Skeletal muscle cell (primary cell): ENCODE measurements at places on chromosomes 16 and 17.

DNA sequence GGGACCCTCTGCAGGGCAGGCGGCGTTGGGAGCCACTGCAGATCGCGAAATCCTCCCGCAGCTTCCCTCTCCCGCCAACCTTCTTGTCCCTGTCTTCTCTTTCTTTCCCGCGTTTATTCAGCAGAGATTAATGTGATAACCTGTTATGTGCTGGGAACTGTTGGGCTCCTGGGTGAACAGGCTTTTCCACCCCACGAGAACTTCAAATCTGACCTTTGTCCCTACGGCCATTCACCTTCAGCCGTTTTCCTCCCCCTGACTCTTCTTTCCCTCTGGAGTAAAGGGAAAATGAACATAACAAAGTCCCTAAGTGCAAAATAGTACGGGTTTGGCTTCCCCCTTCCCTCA lies 15.2 kb upstream of the KPNA2 start:
- no peak for DNase-seq

GRCh38 chr17:74318391-74318790 lies 7.6 kb upstream of the KIF19 start:
- DNase-seq, result no peak

- DNase-seq, result no peak
Measured at GRCh38 chr16:73768786-73769203, 527.8 kb upstream of the PSMD7 start.

GRCh38 chr16:78256686-78257375 lies 157.4 kb downstream of the WWOX start:
- DNase-seq, result no peak

DNA sequence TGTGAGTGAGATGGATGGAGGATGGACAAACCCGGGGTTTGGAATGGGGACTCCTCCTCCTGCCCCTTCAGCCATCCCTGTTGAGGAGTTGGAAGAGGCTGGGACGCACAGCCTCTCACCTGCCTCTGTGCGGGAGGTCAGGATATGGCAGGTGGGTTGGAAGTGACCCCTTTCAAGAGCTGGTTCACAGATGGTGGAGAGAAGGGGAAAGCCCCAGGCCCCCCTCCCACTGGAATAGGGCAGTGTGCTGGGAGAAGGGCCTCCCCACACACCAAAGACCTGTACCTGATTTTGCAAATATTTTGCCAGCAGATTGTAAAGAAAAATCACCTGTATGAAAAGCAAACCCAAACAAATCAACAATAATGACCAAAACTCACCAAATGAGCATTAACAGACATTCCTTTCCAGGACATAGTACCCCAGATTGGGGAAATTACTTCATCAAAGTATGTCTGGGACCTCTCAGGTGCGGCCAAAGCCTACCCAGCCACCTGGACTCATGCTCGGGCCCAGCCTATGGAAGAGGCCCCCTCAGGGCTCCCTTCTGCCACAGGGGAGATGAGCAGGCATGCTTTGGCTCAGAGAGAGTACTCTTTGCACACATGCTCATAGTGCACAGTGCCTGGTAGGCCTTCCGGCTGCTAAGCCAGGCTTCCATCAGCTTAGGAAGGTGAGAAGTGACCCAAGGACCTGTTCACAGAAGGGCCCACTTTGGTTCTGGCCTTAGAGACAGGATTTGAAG lies 7.8 kb downstream of the SLC47A2 start:
- no peak for DNase-seq

- DNase-seq, result no peak
Measured at GRCh38 chr16:57999971-58000705, at the start of gene ZNF319. Gene ZNF319 (minus strand): TSS chr16:58000672. CDS start chr16:57998265, 2,407 bp downstream.

DNA sequence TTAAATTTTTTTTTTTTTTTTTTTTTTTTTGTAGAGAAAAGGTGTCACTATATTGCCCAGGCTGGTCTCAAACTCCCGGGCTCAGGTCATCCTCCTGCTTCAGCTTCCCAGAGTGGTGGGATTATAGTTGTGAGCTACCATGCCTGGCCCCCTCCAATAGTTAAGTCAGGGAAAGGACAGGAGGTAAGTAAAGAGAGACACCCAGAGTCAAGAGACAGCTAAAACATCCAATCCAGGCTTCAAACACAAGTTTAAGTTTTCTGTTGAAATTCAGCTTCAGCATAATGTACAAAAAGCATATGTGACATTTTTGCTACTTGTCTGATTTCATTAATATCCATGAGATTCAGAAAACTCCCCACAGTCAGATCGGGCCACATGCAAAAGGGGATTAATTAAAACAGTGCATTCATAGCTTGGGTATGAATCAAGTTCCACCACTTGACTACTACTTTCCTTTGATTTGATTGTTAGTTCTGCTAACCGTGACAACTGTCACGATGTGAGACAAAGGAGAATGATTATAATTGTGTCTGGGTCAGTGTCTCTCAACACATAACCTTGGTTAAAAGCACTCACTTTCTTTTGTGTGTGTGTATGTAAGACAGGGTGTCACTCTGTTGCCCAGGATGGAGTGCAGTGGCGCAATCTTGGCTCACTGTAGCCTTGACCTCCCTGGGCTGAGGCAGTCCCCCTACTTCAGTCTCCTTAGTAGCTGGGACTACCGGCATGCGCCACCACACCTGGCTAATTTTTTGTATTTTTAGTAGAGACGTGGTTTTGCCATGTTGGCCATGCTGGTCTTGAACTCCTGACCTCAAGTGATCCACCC lies 184.9 kb downstream of the PARN start:
- DNase-seq, result no peak

DNA sequence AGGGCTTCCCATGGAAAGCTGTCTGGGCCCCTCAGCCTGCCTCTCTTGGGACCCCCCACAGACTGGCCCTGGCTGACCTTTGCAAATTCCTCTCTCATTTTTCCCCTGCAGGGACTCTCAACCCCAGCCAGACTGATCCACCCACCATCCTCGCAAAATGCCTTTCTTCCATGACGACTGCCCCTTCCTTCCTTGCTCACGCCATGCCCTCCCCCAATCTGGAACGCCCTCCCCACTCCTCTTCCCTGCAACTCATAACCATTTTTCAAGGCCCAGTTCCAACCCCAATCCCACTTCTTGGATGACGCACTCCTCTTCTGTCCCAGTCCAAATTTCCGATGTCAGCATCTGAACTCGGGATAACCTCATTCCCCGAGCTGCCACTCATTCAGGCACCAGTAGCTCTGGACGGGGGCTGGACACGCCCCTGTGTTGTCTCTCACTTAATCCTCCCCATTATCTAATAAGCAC lies 1.3 kb upstream of the DNAI2 start:
- DNase-seq, result no peak

DNA sequence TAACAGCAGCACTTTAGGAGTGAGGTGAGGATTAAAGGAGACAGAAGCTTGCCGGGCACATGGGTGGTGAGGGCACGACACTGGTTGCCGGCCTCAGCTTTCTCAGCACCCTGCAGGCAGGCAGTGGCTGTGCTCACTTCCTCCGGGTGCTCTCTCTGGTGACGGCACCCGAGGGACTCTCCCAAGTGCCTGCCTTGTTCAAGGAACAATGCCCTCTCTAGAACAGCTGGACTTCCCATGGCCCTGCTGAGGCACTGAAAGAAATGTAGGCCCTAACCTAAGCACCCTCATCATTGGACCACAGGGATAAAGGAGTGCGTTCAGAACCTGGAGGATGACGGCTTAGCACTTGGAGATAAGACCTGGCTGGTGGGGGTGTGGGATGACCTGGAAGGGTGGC lies 72.7 kb downstream of the N4BP1 start:
- DNase-seq, result no peak

DNA sequence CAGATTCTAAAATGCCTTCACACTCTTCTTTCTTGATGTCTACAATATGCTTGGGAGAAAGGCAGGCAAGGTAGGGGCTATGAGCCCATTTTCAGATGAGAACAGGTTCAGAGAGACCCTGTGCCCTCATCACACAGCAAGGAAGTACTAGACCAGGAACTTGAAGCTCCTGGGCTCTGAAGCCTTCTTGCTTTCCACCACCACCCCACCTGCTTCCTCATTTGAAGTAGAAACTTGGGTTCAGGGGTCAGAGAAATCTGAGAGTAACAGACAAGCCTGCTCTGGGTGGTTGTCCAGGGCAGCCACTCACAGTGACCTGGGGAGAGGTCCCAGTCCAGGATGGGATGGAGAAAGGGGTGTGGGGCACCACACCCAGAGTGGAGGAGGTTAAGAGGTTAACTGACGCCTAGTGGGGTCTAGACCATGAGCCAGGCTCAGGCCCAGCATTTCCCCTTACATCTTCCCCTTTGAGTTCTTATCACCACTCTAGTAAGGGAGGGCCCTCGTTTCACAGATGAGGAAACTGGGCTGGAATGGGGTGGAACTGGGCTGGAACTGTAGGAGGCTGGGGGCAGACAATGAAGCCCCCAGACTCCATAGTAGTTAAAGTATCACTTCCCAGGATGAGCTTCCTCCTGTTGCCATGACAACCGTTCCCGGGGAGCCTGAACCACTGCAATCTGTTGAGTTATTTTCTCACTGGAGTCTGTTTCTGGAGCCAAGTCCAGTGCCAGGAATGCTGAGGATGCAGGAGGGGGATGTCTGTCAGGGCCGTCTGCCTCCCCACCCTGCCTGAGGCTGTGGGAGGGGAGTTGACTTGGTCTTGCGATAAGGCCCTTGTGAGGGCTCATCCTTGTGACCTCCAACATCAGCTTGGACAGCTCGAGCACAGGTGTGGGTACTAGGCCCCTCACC lies 16.2 kb upstream of the PHF12 start:
- no peak for DNase-seq

DNA sequence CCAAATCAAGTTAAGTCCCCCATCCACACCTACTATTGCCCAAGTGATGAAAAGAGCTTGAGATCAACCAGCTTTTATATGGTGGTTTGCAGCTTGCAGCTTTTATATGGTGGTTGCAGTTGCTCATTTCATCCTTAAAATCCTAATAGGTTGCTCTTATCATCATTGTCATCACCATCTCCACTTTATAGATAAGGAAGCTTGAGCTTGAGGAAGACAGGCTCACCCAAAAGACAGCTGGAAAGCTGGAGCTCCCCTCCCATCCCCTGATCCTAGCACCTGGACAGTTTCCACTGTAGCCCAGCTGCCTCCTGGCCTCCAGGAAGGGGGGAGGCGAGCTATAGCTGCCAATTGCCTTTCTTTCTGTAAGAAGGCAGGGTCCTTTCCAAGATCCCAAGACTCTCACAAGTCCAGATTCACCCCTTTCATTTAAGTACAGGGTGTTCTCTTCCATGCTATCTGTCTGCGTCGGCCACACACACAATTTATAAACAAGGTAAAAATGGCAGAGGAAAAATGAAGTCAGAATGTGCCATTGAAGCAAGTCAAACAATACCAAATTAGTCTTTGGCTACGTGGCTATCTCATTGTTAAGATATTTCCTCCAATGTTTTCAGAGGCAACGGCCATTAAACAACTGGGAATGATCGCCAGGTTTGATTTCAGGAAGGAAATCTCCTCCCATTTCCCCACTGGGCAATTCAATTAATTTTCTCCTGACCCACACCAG lies 63.3 kb downstream of the PECAM1 start:
- DNase-seq, result no peak

GRCh38 chr17:55440391-55440790 lies 18.8 kb upstream of the MMD start:
- DNase-seq, result no peak

DNA sequence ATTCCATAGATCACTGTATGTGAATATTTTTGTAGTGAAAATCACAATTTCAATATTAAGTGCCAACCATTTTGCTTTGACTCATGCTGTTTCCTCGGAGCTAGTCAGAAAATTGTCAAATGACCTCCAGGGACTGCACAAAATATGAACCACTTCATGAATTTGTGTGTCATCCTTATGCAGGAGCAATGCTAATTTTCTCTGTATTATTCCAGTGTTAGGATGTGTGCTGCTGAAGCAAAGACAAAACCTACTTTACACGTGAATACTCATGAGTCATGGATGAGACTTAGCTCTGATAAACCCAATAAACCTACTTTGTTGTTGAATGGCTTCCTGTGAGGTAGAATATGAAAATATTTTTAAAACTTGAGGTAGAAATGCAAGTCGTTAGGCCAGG lies 65.2 kb downstream of the SHCBP1 start:
- no peak for DNase-seq

GRCh38 chr17:83147280-83147679 lies 67.9 kb downstream of the METRNL start:
- DNase-seq, result no peak

DNA sequence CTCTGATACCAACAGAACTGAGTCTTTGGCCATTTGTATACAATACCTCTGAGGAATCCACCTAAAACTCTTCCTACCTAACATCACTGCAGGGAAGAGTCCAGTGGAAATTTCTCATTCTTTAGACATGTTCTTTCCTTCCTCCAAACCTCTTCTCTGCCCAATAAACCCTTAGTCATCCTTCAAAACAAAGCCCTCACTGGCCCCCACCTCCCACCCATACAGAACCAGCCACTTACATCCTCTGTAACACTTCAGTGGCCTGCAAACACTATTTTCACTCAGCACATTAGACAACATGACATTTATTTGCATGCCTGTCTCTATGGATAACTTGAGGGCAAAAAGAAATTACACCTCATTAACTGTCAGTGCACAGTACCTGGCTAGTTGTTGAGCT lies 200.3 kb upstream of the NOG start:
- no peak for DNase-seq

DNA sequence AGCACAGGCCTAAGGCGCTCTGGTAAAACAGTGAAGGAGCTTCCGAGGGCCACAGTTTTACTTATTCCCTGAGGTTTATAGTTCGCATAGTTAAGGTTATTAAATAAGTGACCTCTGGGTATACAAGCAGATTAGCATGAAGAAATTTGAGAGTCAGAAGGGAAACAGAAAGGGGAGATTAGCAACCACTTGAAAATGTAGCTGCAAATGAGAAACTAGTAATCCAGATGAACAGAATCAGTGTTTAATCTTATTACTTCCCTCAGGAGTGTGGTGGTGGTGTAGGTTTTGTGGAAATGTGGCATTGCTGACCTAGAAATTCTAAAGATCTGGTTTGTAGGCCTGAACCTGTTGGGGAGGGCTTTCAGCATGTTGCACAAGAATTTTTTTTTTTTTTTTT lies 130.4 kb downstream of the CCDC182 start:
- no peak for DNase-seq

GRCh38 chr16:4908854-4909401 lies 28.0 kb downstream of the PPL start:
- no peak for DNase-seq

DNA sequence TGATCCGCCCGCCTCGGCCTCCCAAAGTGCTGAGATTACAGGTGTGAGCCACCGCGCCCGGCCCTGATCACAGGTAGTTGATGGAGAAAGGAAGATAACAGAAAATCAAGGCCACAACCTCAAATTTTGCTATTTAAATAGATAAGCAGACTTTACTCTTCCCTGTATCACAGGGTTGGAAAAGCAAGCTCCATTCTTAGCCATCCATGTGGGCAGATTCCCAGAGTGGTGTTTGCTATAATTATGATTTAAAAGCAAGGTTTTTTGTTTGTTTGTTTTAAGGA lies 44.4 kb downstream of the TUBD1 start:
- DNase-seq, result no peak
